ENCODE measurements at places on chromosomes 2 and 18.

- DNase-seq = no peak
Measured at GRCh38 chr18:51491678-51492372, 294.3 kb upstream of the MEX3C start.

- no peak for DNase-seq
Measured at GRCh38 chr18:33594799-33595198, 16.8 kb downstream of the ASXL3 start.

DNA sequence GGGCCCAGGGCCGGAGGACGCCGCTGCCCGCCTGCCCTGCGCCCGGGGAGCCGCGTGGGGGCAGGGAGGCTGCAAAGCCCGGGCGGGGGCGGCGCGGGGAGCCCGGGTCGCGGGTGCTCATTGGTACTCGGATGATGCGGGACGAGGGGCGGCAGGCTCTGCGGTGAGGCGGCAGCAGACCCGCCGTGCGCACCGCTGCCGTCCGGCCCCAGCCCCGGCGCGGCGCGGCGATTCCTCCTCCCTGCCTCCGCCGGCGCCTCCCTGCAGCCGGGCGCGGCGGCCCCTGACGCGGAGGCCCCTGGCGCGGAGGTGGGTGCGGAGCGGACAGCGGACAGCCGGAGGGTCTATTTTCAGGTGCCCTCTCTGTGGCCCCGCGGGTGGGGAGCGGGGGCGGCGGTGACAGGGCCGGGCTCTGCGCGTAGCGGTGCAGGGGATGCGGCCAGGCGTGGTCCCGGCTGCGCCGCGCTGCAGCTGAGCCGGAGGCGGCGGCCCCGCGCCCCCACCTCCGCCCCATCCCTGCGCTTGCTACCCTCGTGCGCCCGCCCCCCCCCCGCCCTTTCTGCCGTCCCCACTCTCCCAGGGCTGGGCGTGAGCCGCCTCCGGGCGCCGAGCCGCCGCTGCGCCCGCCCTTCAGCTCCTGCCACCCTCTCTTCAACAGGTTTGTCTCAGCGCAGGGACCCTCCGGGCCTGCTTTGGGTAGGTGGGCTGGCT is 640 bp downstream of the SPTBN1 start:
- peak; percentile 77 for DNase-seq

DNA sequence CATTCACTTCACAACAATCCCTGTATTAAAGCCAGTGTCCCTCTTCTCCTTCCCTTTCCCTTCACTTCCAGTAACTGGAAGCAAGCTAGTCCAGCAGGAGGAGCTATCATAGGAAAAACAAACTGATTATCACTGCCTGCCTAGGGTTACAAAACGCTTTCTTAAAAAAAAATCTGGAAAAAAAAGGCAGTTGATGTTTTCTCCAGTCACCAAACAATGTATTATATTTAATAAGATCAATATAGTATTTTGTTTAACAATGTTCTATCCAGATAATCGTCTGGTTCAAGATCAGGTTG is 78.8 kb upstream of the ITGB6 start:
- peak; percentile 24 for DNase-seq

Measured in AG08396 (cell line).